ENCODE measurements at places on chromosomes 2 and 18. TPM values are rescaled to one million over a fixed set of nuclear protein-coding genes. Genes with fewer than 3 reads are reported as not detected.

DNA sequence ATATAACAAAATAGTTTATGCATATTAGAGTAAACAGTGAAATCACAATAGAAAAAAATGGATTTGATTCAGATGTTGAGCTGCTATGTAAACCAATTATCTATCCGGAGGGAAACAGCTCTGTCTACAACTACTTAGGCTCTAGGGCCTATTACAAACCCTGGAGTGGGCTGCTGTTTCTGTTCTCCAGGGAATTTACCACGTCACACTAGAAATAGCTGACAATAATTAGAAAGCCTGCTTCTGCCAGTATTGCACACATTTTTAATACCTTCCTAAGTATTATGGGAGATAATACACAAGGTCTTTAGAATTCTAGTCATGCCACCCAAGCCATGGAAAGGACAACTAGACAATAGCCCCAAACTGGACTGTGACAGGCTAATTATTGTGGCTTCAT lies 411.1 kb downstream of the FIGN start:
- DNase-seq, result no peak

- no peak for DNase-seq
Measured at GRCh38 chr2:102927854-102928267, 166.0 kb downstream of the TMEM182 start.

DNA sequence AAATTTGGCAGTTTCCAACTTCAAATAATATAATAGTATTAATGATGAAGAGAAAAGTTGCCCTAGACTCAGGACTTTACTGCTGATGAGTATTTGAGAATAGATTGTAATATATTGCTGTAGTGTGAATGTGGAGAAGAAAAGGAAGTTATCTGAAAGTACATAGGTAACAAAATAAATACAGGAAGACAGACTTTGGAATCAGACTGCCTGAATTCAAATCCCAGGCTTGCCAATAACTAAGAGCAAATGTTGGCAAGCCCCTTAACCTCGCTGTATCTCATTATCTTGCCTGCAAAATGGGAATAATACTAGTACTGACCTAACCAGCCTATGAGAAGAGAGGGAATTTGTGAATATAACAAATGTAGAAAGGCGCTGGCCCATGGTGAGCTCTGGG lies 765.2 kb upstream of the ID2 start:
- no peak for DNase-seq

The WIPF1 gene
- total RNA-seq, result 287 TPM

The YPEL5 gene
- total RNA-seq, result 24.1 TPM

The LOXHD1 gene
- not detected for total RNA-seq

The FAM124B gene
- total RNA-seq, result 2.0 TPM

The DYNAP gene
- not detected for total RNA-seq

Data from activated T-helper 2 cell treated with anti-CD3 and anti-CD28 coated beads, Interferon-gamma antibody, Interleukin-2, Interleukin-4, amounts not matched to agents 10 μg/mL and 5 μg/mL and 100 μg/mL, durations not matched to agents 14 hours and 24 hours and 36 hours (primary cell).